CD4-positive, alpha-beta T cell treated with Interleukin-17A for 4 hours (primary cell): ENCODE measurements at places on chromosomes 13 and 19.

DNA sequence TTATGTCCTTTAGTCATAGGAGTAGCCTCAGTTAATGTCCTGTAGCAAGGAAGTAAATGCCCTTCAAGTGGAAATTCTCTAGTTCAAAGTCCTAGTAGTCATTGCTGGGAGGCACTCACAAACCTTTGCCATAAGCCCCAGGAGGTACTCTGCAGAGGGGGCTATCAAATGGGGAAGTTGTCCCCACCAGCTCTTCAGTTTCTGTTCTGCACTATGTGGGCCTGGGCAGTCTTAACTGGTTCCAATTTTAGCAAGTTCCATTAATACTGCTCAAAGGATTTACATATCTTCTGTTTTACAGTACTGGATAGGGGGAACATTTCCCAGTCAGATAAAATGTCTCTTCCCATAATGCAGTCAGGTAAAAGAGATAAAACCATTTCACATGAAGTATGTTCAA is 101.3 kb downstream of the B3GLCT start:
- no peak for DNase-seq

DNA sequence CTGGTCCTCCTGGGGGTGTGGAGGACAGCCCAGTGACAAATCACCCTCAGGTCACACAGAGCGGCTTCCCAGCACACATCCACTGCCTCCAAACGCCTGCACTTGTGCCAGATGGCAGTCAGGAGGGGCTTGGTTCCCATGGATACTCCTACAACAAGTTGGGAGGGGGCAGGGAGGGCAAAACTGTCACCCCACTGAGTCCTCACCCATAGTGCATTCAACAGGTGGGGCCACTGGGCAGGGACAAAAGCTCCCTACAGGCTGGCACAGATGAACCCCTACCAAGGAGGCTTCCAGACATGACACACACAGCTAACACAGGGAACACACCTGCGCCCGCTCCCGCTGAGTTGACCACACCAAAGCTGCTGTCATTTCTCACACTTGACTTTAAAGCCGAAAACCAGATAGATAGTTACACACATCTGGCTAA is 120.5 kb downstream of the STK24 start:
- DNase-seq = no peak

GRCh38 chr19:4908781-4909155 is 533 bp upstream of the UHRF1 start:
- DNase-seq = no peak

DNA sequence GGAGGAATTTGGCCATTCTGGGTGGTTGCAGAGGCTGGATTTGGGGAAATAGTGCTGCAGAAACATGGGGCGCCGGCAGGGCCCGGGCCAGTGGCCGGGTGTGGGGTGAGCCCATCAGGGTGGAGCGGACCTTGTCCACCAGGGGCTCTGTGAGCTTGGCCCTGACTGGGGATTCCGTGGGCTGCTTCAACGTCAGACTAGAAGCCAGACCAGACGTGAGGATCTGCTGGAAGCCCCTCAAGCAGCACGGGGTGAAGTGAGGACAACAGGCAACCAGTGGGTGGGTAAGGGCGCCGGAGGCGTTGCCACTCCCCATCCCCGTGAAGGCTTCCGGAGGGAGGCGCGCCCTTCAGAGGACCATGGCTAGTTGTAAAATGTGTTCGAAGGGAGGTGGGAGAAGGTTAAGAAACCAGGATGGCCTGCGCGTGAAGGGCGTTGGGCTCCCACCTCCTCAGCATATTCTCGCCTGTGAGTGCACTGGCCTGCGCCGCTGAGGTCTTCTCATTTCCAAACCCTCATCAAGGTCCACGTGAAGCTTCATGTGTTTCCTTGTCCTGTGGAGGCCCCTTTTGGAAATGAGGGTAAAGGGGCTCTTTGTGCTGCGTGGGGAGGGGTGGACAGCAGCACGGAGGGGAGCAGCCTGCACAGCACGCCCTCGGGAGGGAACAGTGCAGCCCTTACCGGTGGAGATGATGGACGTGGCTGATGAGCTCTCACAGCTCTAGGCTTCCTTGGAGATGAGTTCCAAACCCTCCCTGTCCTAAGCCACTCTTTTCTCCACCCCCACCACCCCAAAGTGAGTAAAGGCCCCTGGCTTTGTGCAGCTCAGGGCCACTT is 8.3 kb downstream of the TEX29 start:
- DNase-seq = no peak

GRCh38 chr13:42378383-42378780 is 106.4 kb downstream of the AKAP11 start:
- DNase-seq = no peak

DNA sequence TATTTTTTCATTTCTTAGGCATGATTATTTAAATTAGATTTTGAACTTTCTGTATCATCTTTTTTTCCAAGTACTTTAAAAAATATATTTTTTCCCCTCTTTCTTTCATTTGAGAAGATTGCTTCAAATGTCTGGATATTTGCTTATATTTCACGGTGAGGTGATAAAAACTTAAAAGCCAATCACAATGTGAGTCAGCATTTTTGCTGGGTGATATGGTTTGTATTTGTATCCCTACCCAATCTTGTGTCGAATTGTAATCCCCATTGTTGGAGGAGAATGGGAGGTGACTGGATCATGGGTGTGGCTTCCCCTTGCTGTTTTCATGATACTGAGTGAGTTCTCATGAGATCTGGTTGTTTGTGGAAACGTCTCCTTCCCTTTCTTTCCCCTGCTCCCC is 320.5 kb downstream of the OXGR1 start:
- no peak for DNase-seq

GRCh38 chr19:12450844-12451243 is 10.0 kb upstream of the ZNF443 start:
- DNase-seq = no peak

DNA sequence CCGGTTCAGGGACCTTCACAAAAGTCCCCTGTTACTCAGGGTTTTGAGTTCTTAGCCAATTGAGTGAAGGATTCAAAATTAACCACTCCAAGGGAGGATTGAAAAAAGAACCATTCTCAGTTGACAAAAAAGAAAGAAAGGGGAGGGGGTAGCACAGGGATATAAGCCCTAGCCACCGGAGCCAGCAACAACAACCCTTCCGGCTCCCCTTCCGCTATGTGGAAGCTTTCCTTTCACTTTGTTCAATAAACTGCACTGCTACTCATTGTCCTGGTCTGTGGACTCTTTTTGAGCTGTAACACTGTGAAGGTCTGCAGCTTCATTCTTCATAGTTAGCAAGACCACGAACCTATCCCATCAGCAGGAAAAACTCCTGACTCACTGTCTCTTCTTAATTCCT is 1488.1 kb upstream of the PRR20A start:
- DNase-seq = no peak

GRCh38 chr19:37217480-37217774 is 587 bp upstream of the ZNF383 start:
- DNase-seq = no peak

- DNase-seq = no peak
Observed at GRCh38 chr13:50286324-50286723, 271.1 kb downstream of the KCNRG start.

GRCh38 chr19:10625003-10625761 is at the start of gene SLC44A2:
SLC44A2 (plus strand) TSS chr19:10625553; CDS start chr19:10625634, 81 bp downstream.
- DNase-seq = no peak

- peak; percentile 58 for DNase-seq
Observed at GRCh38 chr13:110644892-110645521, 29.7 kb downstream of the NAXD start.

GRCh38 chr19:13884726-13885591 is 8.0 kb downstream of the NANOS3 start:
- no peak for DNase-seq

- no peak for DNase-seq
Observed at GRCh38 chr13:41820581-41821237, 140.2 kb downstream of the VWA8 start.

- no peak for DNase-seq
Observed at GRCh38 chr19:33306853-33307792, 4.8 kb upstream of the CEBPA start.

GRCh38 chr19:38831142-38831605 is 420 bp downstream of the ECH1 start:
- peak; percentile 34 for DNase-seq

DNA sequence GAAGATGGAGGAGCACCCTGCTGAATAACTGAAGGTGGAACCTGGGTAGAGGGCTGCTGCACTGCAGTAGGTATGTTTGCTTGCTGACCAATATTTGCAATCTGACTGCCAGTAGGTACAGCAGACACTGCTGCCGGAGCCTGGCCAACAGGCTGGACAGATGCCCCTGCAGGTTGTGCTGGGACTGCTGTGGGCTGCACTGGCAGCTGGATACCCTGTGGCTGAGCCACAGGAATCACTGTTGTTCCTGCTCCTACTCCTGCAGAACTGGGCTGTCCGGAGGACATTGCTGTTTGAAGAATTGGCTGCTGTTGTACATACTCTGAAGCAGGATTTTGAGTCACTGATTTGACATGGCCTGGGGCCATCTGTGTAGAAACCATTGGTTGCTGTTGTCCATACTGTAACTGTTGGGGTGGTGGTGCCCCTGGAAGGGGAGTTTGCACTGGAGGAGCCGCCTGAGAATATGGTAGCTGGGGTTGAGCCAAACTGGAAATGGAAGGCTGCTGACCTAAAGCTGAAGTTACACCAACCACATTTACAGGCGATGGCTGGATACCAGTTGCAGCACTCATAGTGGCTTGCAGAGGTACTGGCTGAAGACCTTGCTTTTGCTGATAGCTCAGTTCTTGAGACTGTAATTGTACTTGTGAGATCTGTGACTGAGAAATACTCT is 2.2 kb downstream of the TSC22D1 start:
- DNase-seq = no peak

DNA sequence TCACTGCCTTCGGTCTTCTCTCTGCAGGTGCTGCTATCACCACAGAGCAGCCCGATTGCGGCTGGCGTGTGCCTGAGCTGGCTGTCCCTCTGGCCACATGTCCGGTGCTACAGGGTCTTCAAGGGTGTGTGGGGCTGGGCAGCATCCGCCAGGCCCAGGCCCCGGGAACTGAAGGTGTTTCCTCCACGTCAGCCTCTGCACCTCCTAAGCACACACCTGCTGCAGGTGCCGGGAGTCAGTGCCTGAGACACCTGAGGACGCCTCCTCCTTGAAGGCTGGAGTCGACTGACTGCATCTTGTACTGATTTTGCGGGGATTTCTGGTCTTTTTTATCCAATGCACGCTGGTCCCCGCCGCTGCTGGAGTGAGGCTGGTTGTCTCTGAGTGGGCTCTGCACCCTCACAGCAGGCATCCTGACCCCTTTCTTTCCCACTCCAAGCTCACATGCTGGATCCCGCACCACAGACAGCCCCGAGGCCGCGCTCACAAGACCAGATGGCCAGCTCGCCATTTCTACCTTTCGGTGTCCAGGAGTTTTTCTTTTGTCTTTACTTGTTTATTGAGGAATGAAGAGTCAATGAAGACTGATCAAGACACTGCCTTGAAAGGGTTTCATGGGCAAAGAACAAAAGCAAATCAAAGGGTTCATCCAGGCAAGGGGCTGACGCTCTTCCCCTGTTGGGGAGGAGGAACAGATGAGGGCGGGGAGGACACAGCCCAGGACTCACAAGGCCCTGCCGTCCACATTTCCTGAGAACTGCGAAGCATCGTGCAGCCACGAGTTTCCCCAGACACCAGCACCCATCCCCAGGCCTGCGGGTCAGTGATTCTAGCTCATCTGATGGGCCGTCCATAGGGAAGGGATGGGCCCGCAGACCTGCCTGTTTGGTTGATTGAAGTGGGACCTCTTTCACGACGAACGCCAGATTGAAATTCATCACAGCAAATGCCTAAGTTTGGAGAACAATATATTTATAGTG is 203.8 kb upstream of the SOX1 start:
- no peak for DNase-seq

DNA sequence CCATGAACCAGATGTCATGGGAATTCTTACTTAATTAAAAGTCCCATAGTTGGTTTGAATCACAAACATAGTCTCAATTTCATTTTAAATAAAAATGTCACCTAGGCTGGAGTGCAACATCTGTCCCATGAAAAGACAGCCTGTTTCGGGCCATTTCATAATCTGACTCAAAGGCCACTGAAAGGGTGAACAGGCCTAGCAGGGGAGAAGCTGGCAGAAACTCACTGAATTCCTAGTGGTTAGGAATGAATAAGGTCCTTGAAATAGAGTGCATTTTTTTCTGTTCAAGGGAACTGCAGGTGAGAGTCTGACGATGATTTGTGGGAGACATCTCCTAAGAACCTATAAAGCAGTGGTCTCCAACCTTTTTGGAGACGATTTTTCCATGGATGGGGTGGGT is 44.0 kb upstream of the PCCA start:
- no peak for DNase-seq

DNA sequence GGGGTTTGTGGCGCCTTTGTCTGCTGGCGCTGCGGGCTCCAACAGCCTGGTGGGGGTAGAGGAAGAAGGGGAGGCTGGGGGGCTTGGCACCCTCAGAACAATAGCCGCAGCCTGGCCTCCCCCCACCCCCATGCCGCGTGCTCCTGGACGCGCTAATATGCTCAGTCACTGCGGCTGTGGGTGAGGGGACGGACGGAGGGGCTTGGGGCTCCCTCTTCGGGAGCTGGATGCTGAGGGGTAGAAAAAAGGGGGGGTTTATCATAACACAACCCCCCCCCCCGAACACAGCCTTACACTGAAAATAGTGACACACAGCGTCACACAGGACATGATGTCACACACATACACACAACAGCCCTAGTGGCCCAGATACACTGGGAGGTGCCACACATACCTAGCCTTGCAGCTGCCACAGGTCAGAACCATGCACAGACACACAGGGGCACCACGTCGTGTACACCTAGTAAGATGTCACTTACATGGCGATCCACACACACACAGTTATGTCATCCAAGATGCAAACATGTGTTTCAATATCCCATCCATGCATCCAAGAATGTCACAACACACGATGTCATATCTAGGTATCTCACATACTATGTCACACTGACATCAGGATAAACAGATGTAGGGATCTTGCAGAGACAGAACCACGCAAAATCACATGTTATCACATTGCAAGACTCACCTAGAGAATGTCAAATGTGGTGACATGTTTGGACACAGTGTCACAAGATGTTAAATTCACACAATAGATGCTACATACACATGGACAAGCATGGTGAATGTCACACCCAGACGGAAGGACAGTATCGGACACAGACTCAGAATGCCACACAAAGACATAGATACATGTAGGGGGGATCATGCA is 806 bp downstream of the MAST1 start:
- peak; percentile 15 for DNase-seq

GRCh38 chr19:47813304-47813994 is 8.3 kb upstream of the CRX start:
- peak; percentile 83 for DNase-seq

- no peak for DNase-seq
Observed at GRCh38 chr13:97497400-97497799, 63.4 kb downstream of the RAP2A start.
